Erythroblast (primary cell): ENCODE measurements at places on chromosomes 13 and 19.

DNA sequence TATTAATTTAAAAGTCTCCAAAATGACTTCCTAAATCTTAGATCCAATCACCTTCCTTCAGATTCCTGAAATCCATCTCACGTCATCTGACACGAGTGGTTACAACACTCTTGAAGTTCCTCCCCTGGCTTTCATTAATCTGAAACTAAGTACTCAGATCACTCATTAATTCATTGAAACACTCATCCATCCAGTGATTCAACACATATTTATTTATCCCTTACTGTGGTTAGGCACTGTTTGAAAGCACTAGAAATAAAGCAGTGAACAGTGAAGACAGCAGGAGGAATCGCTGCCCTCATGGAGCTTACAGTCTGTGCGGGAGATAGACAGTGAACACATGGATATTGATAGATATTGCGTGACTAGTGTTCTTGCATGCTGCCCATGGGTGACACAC lies 472.4 kb downstream of the DCT start:
- DNase-seq: no peak

DNA sequence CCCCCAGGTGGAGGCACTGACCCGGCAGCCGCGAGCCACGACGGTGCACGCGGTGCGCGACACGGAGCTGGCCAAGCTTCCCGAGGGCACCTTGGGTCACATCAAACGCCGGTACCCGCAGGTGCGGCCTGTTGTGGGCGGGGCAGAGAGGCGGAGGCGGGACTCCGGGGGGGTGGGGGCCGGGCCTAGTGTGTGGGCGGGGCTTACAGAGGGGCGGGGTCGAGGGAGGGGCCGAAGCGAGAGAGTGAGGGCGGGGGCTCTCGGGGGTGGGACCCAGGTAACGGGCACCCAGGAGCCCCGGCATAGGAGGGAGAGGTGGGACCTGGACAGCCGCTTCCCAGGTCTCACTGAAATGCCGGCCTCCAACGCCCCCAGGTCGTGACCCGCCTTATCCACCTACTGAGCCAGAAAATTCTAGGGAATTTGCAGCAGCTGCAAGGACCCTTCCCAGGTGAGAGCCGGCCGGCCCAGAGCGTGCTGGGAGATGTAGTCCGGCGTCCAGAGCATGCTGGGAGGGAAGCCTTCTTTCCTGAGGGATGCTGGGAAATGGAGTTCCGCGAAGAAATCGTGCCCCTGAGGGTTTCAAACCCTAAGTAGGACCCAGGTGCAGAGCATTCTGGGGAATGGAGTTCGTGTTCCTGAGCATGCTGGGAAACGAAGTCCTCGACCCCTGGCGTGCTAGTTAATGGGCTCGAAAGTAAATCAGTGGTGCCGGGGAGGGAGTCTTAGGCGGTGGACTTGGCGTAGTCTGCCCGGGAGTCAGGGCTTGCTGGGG lies 15.7 kb downstream of the PNPLA6 start:
- DNase-seq: peak; percentile 63

DNA sequence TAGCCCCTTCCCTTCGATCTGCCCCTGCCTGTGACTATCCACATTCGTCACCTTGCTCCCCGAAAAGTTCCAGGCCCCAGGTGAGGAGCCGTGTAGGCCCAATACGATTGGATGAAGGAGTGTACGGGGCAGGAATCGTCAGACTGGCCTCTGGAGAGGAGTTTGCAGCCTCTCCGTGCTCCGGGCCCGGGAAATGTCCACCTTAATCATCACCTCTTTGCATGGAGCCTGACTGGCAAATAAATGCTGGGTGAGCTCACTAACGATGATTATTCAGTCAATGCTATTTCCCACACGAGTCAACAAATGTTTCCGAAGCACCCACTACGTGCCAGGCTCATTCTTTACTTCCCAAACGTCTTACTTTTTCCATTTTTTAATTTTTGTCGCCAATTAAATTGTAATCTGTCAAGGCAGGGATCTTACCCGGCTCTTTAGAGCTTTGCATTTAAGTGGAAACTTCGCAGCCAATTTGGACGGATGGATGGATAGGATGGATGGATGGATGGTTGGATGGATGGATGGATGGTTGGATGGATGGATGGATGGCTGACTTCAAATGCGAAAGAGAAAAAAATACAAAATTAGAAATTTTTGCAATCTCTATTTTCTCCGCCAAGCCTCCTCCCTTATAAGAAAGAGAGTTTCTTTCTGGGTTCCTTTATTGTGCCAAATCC lies 45.8 kb downstream of the TGDS start:
- peak; percentile 56 for DNase-seq

GRCh38 chr13:31441800-31442510 lies 242.2 kb downstream of the B3GLCT start:
- no peak for DNase-seq

- DNase-seq: no peak
Measured at GRCh38 chr19:28864577-28865042, 348.3 kb downstream of the UQCRFS1 start.

- DNase-seq: no peak
Measured at GRCh38 chr19:50790922-50791467, 780 bp downstream of the ACP4 start.

DNA sequence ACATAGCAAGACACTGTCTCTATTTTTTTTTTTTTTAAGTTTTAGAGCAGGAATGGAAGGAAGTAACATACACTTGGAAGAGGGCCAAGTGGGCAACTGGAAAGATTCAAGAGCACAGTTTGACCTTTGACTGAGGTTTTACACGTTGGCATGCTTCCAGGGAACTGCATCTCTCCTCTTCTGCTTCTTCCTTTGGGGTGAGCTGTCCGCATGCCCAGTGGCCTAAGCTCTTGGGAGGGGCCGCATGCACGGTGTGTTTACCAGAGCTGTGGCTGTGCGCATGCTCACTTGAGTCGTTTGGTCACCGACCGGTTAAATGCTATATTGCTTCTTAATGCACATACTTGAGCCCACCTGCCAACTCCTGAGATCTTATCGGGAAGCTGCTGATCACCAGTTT lies 727.7 kb downstream of the UQCRFS1 start:
- DNase-seq: no peak

- DNase-seq: no peak
Measured at GRCh38 chr13:44867825-44868224, 121.4 kb downstream of the NUFIP1 start.

GRCh38 chr19:51076631-51077213 lies 6.0 kb downstream of the KLK14 start:
- no peak for DNase-seq

GRCh38 chr19:48933382-48933932 lies at the start of gene DHDH:
Gene DHDH (plus strand): TSS chr19:48933699. CDS start chr19:48933722, 23 bp downstream.
- DNase-seq: peak; percentile 90

GRCh38 chr19:54694648-54695047 lies 29.6 kb upstream of the KIR3DL3 start:
- DNase-seq: no peak

GRCh38 chr19:35365303-35365702 lies 5.6 kb upstream of the GPR42 start:
- no peak for DNase-seq

GRCh38 chr13:107332188-107332587 lies 764.3 kb upstream of the ARGLU1 start:
- DNase-seq: no peak

GRCh38 chr19:14318873-14319272 lies 62.4 kb upstream of the ADGRE5 start:
- DNase-seq: no peak

- DNase-seq: peak; percentile 90
Measured at GRCh38 chr19:47230054-47230920, 712 bp downstream of the BBC3 start.

DNA sequence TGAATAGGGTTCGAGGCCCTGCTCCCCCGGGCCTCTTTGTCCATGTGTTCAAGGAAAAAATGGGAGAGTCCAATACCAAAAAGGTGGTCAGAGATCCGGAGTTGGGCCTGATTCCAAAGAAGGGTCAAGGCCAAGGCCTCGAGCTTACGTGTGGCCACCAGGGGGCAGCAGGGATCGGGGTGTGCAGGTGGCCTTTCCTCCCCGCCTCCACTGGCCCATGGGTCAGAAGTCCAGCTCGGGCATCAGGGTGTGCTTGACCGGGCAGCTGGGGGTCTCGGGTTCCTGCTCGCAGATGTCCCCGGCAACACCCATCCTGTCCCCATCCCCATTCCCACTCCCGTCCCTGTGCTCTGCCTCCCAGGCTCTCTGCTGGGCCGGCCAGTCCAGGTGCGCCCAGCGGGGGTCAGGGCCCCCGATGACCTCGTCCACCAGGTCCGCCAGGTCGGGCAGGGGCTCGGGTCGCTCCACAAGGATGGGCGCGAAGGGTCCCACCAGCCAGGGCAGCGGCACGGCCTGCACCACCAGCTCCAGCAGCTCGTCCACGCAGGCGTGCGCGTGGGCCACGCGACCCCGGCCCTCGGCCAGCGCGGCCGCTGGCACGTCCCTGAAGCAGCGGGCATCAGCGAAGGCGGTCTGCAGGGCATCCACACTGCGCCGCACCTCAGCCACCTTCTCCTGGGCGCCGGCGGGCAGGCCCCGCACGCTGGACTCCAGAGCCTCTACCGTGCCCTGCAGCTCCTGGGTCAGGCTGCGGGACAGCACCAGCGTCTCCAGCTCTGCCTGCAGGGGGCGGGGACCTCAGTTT lies 5.2 kb upstream of the PLIN4 start:
- DNase-seq: peak; percentile 58

DNA sequence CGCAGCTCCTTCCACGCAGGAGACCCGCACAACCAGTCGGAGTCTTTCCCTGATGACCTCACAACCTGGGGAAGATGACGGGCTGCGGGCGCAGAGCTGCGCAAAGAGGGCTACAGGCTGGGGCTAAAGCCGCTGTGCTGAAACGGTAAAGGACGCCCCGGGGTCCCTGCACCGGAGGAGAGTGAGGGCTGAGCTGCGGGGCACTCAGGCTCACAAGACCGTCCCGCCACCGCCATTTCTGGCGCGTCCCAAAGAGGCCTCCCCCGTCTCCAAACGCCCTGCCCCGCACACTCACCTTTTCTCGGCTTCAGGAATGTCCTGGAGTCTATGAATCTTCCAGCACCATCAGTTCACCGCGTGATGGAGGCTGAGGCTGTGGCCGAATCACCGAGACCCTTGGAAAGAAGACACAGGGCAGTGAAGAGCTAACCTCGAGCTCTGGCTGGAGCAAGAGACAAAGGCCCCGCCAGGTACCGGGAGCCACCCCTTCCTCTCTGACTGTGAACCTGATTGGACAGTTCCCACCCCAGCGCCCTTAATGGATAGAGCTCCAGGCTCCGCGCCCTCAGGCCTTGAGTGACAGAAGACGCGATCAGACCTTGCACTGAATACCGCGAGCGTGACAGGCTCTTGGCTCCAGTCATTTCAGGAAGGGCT lies 41.8 kb upstream of the ZNF429 start:
- DNase-seq: no peak

DNA sequence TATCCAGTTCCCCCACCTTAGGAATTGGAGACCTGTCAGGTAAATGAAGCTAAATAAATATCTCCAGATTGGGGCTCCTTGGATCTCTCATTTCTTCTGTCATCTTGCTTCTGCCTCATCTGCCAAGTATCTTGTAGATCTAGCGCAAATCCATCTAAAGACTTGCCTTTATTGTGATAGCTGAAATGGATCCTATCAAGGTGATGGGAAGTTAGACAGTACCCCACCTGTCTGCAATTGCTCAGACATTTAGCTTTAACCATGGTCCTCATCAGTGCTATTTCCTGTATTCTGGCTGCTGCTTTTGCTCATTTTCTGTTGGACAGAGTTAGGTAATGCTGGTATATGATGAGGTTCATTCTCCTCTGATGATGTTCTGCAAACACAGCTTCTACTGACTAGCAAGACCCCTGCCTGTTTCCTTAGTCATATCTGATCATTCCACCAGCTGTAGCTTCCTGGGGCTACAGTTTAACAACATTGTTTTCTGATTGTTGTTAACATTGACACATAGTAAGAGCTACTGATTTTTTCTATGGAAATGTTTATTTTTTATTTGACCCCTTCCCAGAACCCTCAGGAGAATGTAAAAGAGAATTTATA lies 340.0 kb downstream of the DCT start:
- DNase-seq: no peak

- no peak for DNase-seq
Measured at GRCh38 chr19:56085571-56086275, 35.4 kb downstream of the ZNF787 start.

DNA sequence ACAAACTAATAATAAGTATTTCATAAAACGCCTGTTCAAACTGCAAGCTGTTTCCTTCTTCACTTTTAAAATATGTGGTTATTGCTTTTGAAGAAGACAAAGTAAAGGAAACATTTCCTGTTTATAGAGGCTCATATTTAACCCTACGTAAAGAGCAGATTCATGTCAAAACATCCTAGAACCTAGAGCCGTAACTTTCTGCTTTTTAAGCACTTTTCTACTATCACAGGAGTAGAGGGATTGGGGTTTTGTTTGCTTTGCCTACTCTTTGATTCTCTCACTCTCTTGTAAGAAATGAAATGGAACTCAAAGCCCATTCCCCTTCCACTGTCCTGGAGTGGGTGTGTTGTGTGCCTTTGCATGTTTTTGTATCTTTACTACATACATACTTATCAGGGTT lies 54.0 kb upstream of the GPR183 start:
- no peak for DNase-seq

DNA sequence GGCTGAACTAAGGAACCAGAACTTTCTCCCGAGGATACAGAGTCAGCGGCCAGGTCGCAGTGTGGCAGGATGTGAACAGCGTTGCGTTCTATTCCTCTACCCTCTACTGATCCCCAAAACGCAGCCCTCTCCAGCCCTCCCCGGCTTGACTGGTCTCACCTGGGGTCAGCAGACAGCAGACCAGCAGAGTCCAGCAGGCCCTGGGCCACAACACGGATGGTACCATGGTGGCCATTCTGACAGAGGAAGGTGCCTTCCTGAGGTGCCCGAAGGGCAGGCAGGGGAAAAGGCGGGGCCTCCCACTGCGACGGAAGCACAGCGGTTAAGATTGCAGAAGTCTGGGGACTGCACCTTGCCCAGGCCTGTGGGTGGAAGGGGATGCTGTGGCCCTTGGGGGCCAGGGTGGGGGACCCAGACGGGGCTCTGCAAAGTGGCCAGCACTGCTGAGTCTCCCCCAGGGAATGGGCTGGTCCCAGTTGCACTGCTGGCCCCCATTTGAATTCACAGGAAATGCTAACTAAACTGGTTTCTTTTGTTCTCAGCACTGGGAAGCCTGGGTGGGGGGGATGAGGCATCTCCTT lies at the start of gene ICAM3:
Gene ICAM3, minus strand, starts transcription at position 245 of the 581 bp plus-strand sequence. Its CDS starts 10 bp downstream, at position 235.
- no peak for DNase-seq

DNA sequence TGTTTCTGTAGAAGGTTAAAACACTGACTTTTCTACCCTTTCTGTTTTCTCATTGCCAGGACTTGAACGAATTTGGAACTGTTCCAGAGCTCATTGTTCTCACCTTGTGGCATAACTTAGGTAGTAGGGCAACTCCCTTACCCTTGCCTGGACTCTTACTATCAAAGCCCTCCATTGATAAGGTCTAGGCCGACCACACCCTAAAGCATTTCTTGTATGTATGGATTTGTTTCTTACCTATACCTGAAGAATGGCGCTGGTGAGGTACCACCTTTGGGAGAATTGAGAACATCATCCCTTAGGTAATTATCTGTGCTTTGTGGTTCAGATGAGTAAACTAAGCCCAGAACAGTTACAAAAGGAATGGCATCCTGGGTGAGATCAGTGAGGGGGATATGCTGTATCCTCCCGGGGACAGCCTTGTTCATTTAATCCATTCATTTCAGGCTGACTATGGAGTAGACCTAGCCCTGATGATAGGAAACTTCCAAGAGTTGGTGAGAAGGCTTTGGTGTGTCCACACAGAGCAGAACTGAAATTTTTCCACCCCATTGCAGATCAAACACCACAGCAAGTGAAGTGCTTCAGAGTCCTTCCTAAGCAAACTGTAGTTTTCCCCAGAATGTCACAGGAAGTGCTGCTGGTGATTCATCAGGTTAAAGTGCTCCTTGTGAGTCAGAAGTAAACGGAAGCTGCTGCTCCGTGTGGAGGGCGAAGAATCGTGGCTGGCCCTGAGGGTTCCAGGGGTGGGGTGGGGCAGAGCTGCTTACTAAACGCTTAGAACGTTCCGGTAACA lies 113.0 kb downstream of the TEX26 start:
- no peak for DNase-seq
